Amygdala (tissue), 56 donors: ENCODE measurements at places on chromosomes 13 and 19.

DNA sequence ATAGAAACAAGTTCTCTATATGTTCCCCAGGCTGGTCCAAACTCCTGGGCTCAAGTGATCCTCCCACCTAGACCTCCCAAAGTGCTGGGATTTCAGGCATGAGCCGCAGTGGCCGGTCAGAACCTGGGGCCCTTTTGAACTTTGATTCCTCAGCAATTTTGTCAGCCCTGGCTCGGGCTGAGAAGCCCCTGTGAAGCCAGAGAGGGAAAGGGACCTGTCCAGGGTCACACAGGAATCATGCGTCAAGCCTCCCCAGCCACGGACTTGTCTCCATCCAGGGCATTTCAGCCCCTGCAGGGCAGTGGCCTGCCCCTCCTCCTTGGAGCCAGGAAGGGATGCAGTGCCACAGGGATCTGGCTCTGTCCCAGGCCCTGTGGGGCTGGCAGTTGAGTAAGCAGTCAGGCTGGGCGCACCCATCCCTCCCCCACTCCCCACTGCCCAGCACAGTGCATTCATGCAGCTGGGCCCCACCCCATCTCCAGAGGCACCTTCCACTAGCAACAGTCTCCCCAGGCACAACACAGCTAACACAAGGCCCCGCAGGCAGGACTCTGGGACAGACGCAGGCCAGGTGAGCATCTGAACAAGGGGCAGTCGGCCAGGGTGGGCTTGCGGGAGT is at the start of gene CAPS:
Gene CAPS, plus strand, starts transcription at position 516 of the 619 bp plus-strand sequence. CDS start 153 bp downstream, outside the sequence.
- DNase-seq = no peak

DNA sequence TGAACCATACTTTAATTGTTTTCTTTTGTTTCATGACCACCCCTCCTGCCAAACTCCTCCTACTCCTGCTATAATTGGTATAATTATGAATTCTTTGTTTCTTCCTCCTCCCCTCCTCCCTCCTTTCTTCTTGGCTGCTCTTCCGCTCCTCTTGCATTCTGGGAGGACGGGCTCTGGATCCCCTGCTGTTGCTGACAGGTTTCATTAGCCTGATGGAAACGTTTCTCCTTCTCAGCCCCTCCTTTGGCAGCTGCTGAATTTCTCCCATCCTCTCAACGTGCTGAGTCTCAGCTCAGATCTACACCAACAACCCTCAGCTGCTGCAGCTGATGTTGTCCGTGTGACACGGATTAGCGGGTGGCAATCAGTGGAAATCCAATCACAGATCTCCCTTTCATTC is 97.1 kb upstream of the UBAC2 start:
- DNase-seq = no peak

GRCh38 chr13:32791545-32792172 is 205.4 kb downstream of the PDS5B start:
- DNase-seq = no peak

DNA sequence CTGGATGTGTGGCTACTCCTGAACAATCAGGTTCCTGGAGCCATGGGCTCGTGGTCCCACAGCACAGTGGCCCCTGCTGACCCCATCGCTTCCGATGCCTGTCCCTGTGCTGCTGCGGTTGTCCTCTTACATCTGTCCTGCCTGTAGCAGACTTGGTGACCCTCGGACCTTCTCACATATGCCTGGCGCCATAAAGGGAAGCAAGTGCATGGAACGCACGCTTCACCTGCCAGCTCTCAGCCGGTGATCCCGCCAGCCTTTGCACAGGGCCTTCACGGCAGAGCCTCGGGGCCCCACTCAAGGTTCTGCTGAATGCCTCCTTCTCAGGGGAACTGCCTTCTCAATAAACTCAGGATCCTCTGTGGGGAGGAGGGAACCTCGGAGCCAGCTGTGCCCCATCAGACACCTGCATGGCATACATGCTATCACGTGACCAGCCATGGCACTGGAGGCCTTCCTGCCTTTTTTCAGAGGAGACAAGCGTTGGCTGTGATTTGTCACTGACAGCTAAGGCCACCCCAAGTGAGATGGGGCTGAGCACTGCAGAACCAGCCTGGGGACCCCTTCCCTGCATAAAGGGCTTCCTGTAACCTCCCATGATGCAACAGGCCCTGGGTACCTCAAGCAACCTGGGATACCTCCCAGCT is 24.3 kb downstream of the PEPD start:
- no peak for DNase-seq

- DNase-seq = no peak
These were observed 59.6 kb upstream of the ZNF599 start for GRCh38 chr19:34832581-34833112.

DNA sequence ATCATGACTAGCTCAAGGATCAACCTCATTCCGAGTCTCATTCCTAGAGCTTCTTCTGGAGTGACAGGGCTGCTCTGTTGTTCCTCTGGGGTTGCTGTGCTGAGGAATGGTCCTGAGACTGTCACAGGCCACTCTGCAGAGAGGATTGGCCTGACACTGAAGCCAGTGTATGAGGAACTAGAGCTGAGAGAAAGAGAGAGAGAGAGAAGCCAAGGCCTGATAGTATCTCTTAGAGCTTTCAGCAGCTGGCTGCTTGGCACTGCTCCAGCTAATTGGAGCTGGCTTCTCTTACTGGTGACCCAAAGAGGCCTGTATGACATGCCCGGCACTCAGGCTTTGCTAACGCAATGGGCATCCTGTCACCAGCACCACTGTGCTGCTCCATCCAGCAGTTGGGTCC is 73.4 kb upstream of the FLT1 start:
- DNase-seq = peak; percentile 24

DNA sequence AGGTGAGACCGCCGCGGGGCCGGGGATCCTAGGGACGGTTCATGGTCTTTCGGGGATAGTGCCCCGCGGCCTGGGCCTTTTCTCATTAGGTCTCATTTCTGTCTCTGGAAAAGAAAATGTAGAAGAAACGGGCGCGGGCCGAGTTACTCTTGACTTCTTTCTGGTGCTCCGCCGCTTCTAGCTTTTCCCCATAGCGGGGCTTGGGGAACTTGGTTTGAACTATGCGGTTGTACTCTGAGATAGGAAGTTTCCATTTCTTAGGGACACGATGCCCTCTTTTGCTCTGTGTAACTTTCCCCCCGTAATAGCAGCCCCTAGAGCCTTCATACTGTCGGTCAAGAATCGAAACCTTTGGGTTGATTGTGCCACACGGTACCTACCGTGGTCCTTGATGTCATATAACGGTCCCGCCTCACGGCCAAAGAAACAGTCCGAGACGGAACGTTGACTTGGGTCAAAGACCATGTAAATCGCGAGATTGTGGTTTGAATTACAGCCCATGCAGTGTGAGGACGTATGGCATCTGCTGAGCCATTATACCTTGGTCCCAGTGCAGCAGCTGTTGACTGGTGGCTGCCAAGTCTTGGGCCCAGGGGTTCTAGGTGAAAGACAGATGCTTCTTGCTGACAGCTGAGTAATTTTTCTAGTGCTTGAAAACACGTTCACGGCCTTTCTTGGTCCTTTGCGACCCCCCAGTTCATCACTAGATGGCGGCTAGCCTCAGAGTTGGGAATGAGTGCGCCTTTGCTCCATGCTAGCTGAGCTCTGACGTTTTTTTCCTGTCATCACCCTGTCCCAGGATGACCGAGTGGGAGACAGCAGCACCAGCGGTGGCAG is 487 bp downstream of the RPS5 start:
- DNase-seq = no peak

DNA sequence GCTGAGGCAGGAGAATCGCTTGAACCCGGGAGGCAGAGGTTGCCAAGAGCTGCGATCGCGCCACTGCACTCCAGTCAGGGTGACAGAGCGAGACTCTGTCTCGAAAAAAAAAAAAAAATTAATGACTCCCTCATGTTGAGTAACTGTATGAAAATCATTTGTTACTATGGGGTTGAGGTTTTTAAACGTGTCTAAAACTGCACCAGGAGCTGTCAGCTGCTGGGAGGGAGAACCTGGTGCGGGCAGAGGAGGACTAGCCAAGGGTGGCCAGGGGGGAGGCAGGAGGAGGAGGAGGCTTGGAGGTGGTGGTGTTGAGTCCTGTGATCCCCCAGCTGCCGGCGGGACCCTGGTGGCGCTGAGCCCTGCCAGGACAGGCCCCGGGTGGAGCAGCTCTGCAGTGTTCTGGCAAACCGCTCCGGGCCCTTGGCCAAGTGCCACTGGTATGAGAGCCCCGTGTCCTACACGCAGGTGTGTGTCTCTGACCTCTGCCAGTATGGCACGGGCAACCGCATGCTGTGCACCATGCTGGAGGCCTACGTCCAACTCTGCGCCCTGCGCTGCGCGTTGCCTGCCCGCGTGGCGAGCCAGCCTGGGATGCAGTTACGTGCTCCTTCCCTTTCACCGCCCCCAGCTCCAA is 17.1 kb upstream of the FXYD3 start:
- DNase-seq = no peak

DNA sequence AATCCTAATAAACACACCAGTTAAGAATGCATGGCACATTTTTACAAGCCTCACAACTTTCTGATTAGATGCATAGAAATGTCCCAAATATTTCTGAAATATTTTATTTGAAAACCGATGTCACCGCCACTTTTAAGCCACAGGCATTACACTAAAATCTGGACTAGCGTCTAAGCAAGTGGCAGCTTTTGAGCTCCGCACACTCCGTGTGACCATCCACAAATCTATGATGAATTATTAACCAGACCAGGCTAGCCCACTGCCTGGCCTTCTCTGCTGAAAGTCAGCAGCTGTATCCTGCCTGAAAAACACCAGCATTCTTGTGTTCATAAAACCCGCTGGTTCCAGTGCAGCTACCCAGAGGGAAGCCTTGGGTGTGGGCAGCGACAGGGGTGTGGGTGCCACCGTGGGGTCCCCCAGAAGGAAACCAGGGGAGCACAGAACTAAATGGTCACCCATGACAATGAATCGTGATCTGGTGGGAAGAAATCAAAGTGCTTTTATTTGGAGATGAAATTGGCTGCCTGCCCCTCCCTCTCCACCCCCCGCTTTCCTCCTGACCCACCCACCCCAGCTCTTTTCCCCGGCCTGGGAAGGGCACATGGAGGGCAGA is 13.8 kb downstream of the RASA3 start:
- DNase-seq = no peak

DNA sequence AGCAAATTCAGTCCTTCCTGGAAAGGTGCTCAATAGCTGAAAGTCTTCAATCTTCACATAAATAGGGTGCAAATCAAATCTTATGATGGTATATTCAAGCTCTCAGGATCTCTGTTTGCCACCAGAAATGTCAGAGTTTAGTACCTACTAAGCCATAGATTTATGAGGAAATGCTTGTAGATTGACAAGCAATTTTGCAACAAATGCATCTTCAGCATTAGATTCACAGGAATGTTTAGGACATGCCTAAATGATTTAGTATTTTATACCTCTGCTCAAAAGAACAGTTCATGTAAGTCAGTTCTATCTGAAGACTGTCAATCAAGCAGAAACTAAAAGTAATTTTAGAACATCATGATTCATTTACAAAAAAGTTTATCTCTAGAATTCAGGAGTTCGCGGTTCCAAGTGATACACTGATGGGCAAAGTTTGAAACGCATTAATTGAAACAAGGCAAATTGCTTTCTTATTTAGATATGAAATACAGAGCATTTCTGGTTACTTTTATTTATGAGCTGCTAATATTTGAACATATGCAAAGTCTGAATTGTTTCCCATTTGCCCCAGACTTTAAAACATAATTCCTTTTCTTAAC is 65.7 kb downstream of the DACH1 start:
- no peak for DNase-seq

DNA sequence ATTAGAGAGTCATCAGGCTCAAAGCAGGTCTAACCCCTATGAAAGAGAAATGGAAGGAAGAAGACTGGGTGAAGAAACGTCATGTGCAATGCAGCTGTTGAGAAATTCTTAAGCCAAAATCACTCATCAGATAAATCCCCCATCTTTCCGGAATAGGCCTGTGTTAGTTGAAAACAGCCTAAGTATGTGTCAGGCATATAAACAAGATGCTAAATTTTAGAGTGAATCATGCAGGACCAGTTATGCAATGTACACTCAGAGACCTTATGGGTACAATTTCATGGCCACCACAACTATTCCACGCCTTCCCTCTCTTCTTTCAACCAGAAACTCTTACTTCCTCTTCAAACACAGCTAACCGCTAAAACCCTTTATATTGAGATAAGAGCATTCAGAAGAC is 717.7 kb upstream of the ATXN8OS start:
- DNase-seq = no peak

DNA sequence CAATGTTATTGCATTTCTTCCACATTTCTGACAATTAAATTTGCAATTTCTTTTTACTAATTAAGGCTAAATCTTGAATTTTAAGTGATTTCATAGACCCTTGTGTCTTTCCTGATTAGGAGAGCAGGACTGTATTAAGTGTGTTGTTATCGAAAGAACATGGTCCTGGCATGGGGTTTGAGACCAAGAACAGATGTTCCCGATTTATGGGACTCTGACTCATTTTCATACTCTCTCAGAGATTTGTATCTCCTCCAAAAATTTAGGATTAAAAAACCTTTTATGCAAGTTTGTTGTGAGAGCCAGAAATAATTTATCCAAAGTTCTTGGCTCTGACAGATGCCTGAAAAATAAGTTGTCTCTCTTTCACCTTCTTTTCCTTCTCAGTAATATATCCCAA is 589.3 kb upstream of the ARGLU1 start:
- no peak for DNase-seq

- DNase-seq = no peak
These were observed at the start of gene B3GNT8 for GRCh38 chr19:41426952-41427646. B3GNT8 (minus strand) TSS chr19:41427374; CDS start chr19:41426778, 596 bp downstream.

DNA sequence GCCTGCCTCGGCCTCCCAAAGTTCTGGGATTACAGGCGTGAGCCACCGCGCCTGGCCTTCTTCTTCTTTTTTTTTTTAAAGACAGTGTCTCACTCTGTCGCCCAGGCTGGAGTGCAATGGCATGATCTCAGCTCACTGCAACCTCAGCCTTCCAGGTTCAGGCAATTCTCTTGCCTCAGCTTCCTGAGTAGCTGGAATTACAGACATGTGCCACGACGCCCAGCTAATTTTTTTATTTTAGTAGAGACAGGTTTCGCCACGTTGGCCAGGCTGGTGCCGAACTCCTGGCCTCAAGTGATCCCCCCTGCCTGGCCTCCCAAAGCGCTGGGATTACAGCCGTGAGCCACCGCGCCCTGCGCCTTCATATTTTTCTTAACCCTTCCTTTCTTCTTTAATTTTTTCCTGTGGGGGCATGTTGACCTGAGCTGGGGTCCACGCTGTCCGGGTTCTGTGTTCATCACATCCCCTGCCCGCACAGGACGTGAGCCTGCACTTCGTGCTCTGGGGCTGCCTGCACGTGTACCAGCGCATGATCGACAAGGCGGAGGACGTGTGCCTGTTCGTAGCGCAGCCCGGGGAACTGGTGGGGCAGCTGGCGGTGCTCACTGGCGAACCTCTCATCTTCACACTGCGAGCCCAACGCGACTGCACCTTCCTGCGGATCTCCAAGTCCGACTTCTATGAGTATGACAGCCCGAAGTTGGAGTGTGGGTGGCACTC is 14.1 kb downstream of the PNPLA6 start:
- DNase-seq = no peak

- peak; percentile 25 for DNase-seq
These were observed at the start of gene SIGLEC6 for GRCh38 chr19:51531349-51532315. SIGLEC6 (minus strand) TSS chr19:51531670; CDS start chr19:51531648, 22 bp downstream.

GRCh38 chr19:9620842-9621155 is 233 bp downstream of the ZNF561 start:
- DNase-seq = no peak

- no peak for DNase-seq
These were observed 175.5 kb upstream of the SERP2 start for GRCh38 chr13:44197791-44198770.

- no peak for DNase-seq
These were observed 68.2 kb downstream of the CDADC1 start for GRCh38 chr13:49315756-49316482.

GRCh38 chr13:64327505-64328194 is 2902.5 kb downstream of the PCDH9 start:
- no peak for DNase-seq
